Stimulated activated CD8-positive, alpha-beta memory T cell treated with anti-CD3 and anti-CD28 coated beads, Interleukin-12 subunit alpha, Interleukin-12 subunit beta, amount 100 ng/mL, for 1 hour (primary cell): ENCODE measurements at places on chromosomes 12 and 14.

DNA sequence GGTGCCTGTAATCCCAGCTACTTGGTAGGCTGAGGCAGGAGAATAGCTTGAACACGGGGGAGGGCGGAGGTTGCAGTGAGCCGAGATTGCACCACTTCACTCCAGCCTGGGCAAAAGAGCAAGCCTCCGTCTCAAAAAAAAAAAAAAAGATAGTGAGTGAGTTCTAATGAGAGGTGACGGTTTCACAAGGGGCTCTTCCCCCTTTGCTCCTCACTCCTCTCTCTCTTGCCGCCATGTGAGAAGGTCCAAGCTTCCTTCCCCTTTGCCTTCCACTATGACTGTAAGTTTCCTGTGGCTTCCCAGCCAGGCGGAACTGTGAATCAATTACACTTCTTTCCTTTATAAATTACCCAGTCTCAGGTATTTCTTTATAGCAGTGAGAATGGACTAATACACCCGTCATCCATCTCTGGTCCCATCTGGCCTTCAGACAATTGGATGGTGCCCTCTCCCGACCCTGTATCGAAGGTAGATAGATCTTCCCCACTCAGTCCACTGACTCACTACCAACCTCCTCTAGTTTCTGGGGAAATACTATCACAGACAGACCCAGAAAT lies 27.0 kb upstream of the RCOR1 start:
- DNase-seq = no peak

DNA sequence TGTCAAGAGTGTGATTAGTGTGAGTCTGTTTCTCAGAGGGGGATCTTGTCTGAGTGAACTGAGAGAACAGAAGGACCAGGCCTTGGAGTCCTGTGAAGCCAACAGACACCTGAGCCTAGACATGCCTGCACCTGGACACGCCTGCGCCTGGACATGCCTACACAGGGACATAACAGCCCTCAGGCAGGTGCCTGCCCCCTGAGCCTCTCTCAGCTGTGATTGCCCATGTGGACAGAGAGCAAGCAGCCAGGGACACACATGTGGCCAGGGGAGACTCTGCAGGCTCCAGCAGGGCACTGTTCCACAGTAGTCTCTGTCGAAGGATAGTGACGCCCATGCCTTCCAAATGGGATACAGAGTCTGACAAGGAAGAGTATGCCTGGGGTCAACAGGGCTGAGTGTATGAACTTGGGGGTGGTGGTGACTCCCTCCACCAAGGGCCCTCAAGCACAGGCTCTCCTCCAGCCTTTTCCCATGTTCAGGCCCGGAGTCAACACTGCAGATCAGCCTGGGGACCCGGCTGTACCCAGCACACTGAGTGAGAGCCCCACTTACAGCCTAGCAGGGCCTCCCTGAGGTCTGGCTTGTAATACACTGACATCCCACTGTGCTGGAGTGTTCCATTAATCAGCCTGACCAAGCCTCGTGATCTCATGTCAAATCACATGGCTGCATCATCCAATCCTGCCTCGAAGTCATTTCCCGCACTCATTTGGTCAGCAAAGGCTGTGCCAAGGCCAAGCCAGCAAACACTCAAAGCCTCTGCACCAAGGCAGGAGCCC lies 173.0 kb downstream of the CALM1 start:
- DNase-seq = no peak

DNA sequence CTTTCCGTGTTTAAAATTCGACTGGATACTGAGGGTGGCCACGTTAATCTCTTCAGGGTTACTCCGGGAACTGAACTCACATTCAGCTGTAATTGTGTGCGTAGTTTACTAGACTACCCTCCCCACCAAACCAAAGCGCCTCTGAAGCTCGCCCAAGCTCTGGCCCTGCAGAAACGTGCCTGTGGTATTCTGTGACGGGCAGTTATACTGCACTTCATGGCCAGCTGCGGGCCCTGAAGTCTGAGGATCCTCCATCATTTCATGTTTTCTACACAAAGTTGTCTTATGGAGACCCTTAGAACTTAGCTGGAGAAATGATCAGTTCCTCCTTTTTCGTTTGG lies 688 bp downstream of the ZNF26 start:
- no peak for DNase-seq

- no peak for DNase-seq
Measured at GRCh38 chr12:52498946-52499345, 5.9 kb upstream of the KRT6A start.

- no peak for DNase-seq
Measured at GRCh38 chr12:86193931-86194330, 62.3 kb downstream of the MGAT4C start.

- no peak for DNase-seq
Measured at GRCh38 chr14:92404018-92404417, 81.1 kb downstream of the SLC24A4 start.

DNA sequence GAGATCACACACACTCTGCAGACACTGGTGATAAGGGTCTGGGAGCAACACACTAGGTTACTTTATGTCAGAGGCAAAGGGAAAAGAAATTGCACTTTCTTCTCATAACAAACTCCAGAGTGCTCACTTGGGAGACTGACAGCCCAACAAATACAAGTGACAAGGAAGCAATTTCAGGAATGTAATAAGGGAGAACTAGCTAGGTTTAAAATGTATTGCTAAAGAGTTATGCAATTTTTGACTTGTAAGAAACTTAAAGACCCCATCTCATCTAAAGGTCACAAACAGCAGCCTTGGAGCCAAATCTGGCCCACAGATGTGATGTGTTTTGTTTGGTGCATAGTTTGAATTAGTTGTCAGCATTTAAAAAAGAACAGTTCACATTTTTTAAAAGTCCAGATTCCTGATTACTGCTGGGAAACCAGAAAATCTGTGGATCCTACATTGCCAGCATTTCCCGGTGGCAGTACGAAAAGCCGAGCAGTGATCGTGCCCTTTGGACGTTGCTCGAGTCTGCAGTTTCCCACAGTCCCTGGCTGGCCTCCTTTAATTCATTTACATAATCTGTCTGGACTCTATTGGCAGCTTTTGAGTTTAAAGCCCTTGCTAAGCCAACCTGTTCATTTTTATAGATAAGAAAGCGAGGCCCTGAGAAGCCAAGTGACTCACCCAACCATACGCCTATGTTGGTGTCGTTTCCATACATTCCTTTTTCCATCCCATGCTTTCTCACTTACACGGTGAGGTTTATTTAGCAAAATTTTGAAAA lies 42.0 kb upstream of the ETV6 start:
- no peak for DNase-seq

- DNase-seq = no peak
Measured at GRCh38 chr12:263574-263973, 938 bp upstream of the SLC6A13 start.

GRCh38 chr12:67504026-67504425 lies 144.5 kb upstream of the DYRK2 start:
- no peak for DNase-seq

- DNase-seq = no peak
Measured at GRCh38 chr14:103404032-103404918, 19.1 kb downstream of the MARK3 start.

DNA sequence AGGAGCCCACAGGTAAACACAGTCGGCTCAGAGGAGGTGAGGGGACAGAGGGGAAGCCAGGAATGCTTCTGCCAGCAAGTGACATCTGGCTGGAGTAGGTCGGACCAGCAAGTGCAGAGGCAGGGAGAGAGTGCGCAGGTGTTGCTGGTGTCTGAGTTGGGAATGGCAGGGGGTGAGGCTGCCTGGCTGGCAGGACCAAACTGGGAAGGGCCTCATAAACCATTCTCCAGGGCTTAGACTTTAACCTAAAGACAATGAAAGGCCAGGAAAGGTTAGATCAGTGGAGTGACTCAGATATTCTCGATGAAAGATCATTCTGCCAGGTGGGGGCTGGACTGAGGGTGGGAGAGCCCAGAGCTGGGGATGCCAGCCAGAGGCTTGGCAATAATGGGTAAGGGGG lies 66.4 kb downstream of the ITPK1 start:
- DNase-seq = no peak

- DNase-seq = no peak
Measured at GRCh38 chr12:65517656-65518210, 239.2 kb downstream of the MSRB3 start.

DNA sequence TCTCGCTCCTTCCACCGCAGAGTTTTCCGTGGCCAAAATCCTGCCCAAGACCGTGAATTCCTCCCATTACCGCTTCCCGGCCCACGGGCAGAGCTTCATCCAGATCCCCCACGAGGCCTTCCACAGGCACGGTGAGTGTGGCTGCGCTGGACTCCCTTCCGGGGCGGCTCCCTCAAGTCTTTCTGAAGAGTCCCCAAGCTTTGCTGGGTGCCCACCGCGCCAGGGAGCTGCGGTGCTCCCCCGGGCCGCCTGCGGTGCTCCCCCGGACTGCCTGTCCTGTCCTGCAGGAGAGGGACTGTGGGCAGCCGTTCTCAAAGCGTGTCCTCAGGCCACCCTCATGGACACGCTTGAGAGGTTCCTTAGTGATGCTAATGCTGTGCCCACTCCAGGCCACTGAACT lies 50.5 kb downstream of the ADGRD1 start:
- no peak for DNase-seq

GRCh38 chr12:52146822-52147366 lies 44.9 kb downstream of the KRT80 start:
- DNase-seq = no peak

- DNase-seq = no peak
Measured at GRCh38 chr12:3036901-3037600, 40.1 kb upstream of the TSPAN9 start.

DNA sequence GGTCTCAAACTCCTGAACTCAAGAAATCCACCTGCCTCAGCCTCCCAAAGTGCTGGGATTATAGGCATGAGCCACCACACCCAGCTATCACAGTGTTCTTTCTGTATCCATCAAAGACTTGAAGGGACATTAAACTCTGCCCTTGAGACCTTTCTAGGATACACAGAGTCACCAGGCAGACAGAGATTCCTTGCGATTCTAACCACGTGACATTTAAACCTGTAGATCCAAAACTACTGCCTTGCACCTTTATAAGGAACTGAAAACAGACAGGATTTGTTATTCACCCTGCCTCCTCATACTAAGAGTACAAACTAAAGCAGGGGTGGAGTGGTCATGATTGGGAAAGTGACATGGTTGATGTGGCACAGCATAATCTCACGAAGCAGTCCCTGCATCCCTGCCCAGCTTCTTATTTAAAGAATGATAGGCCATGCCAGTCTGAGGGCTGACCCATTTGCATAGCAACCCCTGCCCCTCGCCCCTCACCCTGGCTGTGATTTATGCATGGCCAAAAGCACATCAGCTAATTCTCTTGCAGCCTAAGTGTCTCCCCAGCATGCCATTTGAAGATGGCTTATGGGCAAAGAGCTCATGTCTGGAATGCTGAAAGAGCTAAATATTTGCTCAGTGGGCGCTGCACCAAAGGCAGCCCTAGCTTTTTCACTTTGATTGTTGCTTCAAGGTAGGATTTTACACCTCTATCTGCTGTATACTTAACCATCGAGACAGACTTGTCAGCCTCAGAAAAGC lies 43.2 kb upstream of the MYBPC1 start:
- DNase-seq = no peak

GRCh38 chr14:60970146-60970545 lies 10.7 kb downstream of the TRMT5 start:
- DNase-seq = no peak

- no peak for DNase-seq
Measured at GRCh38 chr14:92040431-92041051, 682 bp upstream of the TRIP11 start.

- no peak for DNase-seq
Measured at GRCh38 chr12:38157933-38158401, 158.6 kb upstream of the ALG10B start.

GRCh38 chr14:85125291-85125670 lies 404.7 kb upstream of the FLRT2 start:
- DNase-seq = no peak

- no peak for DNase-seq
Measured at GRCh38 chr14:105105158-105105557, 39.9 kb upstream of the GPR132 start.

DNA sequence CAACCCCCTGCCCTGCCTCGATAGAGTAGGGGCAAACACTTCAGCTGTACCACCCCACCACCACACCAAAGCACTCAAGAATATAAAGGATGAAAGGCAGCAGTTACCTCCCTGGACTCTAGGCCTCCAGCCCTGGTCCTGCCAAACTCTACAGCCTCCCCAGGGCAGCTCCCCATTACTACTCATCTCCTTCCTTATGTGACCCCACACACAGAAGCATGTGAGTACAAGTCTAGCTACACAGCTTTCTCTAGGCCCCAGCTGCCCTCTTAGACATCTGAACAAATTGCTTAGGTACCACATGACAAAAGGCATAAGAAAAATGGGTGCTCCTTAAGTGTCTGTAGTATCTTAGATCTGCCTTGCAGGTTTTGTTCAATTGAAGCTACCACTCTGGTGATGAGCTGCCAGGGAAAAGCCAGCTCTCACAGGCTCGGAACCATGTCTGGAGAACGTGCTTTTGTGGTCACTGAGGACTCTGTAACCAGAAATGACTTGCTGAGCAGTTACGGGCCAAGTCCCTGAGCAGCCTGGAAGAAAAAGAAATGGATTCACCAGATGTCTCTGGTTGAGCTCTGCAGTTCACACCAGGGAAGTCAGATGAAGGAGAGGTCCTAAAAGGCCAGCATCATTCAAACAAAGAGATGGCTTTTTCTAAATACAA lies 32.8 kb downstream of the FMNL3 start:
- DNase-seq = no peak

GRCh38 chr12:119594399-119594730 lies 791 bp downstream of the TMEM233 start:
- no peak for DNase-seq

GRCh38 chr12:4388032-4388431 lies 8.5 kb upstream of the FGF23 start:
- no peak for DNase-seq

GRCh38 chr12:26195641-26196420 lies 458 bp downstream of the SSPN start:
- no peak for DNase-seq

- DNase-seq = no peak
Measured at GRCh38 chr12:64561302-64562136, 48.8 kb upstream of the RASSF3 start.

- no peak for DNase-seq
Measured at GRCh38 chr14:95495538-95496025, 20.9 kb downstream of the SYNE3 start.
